ENCODE measurements at places on chromosomes 6 and 20. TPM values are rescaled to one million over a fixed set of nuclear protein-coding genes. Genes with fewer than 3 reads are reported as not detected.

DNA sequence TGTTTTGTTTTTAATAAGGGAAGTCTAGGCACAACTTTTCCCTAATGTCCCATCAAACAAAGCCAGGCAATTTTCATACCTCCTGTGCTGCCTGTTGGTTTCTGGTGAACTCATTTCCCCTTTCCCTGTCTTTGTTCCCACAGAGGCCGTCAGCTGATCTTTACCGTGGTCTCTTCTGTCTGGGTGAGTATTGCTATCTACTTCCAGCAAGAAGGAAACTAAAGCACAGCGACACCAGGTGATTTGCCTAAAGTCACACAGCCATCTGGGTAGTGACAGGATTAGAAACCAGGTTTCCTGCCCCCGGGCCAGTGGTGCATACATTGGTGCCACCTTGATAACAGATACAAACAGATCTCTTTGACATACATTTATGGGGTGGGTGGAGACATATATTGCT, 59.6 kb downstream of the RAB44 start:
- H3K4me3 ChIP-seq: no peak overlapping the region
- DNase-seq: no peak
- peaks cover 20% of the 10 kb centered on the region for H3K4me1 ChIP-seq

DNA sequence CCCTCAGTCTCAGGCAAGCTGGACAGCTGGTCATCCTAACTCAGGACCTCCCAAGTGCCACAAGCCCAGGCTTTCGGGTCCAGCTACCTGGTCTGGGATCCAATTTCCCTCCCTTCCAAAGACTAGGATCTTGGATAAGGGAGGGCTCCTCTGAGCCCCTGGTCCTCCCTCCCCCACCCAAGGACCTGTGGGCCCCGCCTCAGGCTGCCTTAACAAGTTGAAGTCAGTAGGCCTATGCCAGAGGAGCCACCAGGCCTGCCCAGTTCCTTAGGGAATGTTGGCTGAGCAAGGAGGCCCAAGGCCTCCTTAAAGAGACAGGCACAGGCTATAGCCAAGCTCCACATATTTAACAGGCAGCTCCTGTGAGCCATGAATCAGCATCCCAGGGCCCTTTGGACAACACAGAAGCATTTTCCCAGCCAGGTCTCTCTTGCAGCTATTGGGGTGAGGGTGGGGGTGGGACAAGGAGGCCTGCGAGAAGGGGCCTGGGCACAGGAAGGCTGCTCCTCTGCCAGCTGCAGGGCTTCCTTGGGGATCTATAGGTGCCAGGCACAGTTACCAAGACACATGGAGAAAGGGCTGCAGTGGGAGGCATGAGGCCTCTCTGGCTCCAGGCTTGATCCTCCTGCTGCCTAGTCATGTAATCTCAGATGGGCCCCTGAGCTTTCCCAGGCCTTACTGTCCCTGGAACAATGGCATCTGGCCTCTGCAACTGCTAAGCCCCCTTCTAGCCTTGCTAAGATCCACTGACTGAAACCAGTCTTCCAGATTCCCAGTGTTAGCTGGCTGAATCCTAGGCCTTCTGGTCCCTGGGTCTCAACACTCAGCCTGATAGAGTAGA, 27.4 kb upstream of the NOL4L start:
- no peaks in the 10 kb centered on the region for H3K4me1 ChIP-seq
- no peaks in the 10 kb centered on the region for H3K36me3 ChIP-seq
- DNase-seq: no peak
- H3K27ac ChIP-seq: no peak overlapping the region
- H3K27me3 ChIP-seq: peaks cover 5% of the 10 kb centered on the region

GRCh38 chr20:2463616-2464365, 6.8 kb downstream of the SNRPB start:
- H3K36me3 ChIP-seq: peaks cover 23% of the 10 kb centered on the region
- DNase-seq: no peak
- H3K27ac ChIP-seq: no peak overlapping the region
- H3K27me3 ChIP-seq: no peaks in the 10 kb centered on the region
- H3K4me1 ChIP-seq: peaks cover 1% of the 10 kb centered on the region

DNA sequence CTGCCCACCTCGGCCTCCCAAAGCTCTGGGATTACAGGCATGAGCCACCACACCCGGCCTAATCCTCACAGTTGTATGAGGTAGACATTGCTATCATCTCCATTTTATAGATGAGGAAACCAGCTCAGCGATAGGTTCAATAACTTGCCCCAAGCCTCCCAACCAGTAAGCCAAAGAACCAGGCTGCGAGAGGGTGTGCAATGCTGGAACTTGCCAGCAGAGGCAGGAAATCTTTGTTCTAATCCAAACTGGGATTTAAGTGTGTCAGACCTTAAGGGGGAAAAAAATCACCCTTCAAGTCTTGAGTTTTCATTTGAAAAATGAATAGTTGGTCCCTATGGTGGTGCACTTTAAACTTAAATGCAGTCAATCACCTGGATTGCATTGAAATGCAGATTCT, 20.1 kb upstream of the RNGTT start:
- no peaks in the 10 kb centered on the region for H3K4me1 ChIP-seq
- no peak overlapping the region for H3K4me3 ChIP-seq
- H3K27me3 ChIP-seq: no peaks in the 10 kb centered on the region
- no peaks in the 10 kb centered on the region for H3K36me3 ChIP-seq
- DNase-seq: peak; percentile 33
- no peak overlapping the region for H3K27ac ChIP-seq

DNA sequence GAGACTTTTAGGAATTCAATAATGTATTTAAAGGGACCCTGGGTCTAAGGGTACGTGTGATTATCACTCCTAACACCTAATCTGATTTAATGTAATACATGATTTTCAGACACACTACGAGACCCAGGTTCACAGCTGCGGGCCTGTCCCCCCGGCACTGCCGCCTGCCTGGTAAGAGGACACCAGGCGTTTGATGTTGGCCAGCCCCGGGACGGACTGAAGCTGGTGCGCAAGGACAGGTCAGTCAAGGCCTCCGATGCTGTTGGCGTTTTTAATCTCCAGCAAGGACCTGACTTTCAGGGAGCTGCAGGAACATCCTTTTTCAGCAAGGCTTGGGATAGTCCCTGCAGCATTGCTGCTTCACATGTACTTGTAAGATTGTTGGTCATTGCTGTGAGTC, 58.2 kb downstream of the IGF2R start:
- no peaks in the 10 kb centered on the region for H3K27me3 ChIP-seq
- no peak for DNase-seq
- H3K4me3 ChIP-seq: no peak overlapping the region
- no peaks in the 10 kb centered on the region for H3K36me3 ChIP-seq

The C20orf144 gene
- total RNA-seq: not detected
